ENCODE measurements at places on chromosomes 6 and 20.

DNA sequence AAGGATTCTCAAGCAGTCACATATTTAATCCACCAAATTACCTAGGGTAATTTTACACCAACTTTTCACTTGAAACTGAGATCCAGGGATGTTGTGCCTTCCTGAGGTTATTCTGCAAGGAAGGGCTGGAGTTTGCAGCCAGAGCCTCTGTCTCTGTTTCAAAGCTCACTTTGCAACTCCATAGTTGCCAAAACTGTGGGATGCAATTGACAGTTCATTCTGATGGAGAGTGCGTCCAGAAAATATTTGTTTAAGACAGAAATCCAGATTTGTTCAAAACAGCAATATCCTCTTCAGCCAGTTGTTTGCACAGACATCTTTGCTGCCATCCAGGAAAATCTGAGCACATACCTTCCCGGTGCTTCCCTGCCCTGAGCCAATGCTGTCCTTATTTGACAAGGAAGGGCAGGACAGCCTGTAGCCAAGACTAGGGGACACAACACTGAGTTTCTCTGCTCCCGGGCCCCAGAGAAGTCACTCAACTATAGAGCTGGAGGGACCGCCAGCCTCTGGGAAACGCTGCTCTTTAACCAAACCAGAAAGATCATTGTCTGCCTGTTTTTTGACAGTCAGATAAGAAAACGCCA lies 297.4 kb downstream of the HIVEP2 start:
- no peak for DNase-seq

GRCh38 chr6:131443514-131443913 lies 129.5 kb upstream of the ARG1 start:
- DNase-seq = no peak

DNA sequence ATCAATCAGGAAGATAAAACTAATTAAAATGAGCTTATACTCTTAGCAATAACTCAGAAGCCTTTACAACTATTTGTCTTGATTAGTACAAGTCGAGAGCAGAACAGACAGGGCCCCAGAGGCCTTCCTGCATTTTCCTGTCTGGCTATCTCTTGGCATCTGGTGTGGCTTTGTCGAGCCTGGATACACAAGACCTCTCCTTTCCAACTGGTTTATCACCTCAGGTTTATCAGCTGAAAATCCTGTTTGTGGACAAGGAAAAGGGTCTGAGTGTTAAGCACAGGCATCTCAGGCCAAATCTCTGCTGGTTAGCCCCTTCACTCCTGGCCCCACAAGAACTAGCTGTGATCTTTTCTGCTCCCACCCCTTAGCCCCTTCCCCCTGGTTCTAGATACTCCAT lies 32.6 kb downstream of the BAK1 start:
- DNase-seq = no peak

- DNase-seq = peak; percentile 71
These were observed 7.8 kb downstream of the KCNG1 start for GRCh38 chr20:51014797-51015722.

DNA sequence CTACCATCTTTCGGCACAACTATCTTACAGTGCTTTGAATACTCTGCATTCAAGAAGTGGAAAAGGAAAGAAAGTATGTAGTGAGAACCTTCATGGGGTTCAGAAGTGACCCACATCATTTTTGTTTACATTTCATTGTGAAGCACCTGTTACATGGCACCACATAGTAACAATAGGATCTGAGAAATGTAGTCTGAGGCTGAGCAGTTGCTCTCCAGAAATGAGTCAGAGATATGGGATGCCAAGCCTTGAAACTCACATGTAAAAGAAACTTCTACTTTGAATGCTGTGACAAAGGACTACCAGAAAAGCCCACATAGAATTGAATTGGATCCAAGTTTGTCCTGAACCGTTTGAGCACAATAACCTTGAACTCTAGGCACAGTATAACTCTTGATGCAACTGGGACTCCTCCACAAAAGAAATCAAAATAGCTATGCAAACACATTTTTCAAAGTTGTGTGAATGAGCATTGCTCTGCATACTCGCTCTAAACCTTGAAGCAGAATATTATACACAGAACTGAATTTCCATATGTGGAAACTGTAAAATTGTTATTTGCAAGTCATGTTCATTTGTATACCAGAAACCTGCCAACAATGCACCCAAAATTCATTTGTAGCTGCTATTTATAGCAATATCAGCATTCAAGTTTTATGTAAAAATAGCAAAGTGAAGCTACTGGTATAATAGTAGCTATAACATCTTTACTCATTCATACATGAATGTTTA lies 400.9 kb upstream of the POU3F2 start:
- no peak for DNase-seq

GRCh38 chr6:16398587-16398986 lies 160.2 kb downstream of the GMPR start:
- no peak for DNase-seq

DNA sequence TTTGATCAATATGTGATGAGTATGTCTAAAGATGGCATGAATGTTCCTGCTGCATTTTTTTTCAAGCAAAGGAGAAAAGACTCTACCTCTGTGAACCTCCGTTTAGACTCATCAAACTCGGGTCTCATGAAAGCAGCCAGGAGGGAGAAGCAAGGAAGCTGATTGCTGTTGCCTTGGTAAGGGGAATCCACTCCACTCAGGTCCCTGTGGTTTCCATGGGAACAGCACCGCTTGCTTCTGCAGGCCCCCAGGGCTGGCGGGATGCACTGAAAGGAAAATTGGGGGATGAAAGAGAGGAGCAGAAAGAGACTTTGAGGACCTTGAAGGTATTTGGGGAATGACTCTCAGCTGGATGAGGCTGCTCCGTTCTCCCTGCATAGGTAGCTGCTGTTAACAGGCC lies 249.6 kb upstream of the RIN2 start:
- DNase-seq = no peak

GRCh38 chr20:17637985-17638640 lies 43.9 kb downstream of the RRBP1 start:
- DNase-seq = no peak

DNA sequence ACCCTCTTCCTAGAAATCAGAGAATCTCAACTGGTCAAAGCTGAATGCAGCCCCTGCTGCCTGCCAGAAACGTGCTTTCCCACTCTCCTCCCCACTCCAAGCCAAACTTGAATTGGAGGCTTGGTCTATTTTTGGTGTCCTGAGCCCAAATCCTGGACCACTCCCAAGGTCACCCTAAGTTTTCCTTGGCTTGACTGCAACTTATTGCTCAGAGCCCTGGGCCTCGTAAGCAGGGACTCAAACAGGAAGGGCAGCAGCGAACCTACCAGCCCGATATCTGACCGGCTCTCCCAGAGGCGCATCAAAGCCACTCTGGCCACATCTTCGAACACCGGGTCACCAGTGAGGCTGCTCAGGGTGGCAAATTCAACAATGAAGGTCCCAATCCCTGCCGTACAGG lies 12.7 kb downstream of the EDEM2 start:
- no peak for DNase-seq

DNA sequence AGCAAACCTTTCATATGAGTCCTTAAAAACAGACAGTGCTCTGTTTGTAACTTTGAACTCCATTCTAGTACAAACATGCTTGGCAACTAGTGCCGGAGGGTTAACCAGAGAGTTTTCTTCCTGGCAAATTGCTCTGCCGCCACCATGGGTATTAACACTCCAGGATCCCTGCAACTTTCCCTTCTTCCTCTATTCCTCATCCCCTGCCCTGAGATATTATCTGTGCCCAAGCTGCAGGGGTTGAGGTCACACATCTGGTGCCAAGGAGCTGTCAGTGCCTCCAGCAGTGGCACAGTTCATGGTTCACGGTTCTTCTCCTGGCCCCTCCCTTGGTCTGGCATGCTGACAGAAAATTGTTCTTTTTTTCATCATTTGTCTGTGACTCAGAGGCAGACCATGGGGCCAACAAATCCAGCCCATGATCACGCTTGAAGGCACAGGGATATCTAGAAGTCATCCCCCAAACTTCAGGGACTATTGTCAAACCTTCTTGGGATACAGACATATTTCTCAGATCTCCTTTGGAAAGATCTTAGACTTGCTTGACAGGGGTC lies 77.5 kb downstream of the ATXN1 start:
- DNase-seq = no peak

DNA sequence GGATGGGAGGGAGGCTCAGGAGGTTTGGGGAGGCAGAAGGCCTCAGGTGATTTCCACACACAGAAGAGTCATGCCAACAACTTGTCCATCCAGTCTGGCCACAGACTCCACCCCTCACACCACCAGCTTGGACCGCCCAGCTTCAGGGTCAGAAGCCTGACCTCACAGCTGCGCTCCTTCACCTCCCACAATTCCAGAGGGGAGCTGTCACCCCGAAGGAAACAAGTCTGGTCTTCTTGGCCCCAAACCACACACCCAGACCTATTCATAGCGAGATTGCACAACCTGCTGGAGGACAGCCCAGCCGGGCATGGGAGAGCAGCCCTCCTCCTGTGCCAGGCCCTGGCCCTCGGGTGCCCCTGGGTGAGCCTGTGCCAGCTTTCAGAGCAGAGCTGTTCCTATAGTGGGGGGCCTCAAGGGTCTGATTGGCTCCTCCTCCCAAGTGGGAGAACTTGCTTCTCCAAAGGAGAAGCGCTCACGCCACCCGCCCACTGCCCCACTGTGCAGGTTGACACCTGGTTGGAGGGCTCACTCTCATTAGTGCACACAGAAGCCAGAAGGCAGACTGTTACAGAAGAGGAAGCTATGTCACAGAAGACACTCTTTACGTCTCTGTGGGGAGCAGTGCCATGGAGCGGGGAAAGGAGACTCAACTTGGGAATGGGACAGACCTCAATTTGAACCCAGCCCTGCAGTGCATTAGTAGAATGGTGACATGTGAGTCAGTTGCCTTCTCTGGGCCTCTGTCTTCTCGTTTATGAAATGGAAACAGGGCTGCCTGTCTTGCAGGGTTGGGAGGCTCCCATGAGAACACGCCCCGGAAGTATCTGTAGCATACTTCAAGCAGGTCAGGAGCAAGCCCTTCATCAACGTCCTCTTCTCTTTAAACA lies 128.8 kb downstream of the FOXO3 start:
- no peak for DNase-seq

DNA sequence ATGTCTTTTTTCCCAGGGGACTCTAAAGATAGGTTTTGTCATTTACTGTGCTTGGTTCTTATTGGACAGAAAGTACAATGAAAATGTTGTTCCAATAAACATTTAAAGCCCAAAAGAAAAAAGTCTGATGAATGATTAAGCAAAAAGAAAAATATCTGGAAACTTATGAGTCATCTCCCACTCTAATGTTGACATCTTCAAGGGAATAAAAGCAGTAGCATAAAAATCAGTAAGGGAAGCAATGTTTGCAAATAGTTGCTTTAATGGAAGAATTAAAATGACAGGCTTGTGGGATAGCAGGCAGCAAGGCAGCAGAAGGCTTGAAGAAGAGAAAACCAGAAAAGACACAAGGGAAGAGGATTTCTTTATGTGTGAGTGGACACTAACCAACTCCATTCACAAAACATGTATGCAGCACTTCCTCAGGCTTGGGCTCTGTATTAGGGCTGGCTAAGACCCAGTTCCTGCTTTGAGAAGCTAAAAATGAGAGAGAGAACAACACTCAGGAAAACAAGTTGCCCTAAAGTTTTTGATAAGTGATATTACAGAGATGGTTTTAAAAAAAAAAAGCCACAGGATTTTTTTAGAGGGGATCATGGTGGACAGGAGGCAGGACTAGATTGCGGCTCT lies 263.2 kb upstream of the NT5E start:
- DNase-seq = no peak

DNA sequence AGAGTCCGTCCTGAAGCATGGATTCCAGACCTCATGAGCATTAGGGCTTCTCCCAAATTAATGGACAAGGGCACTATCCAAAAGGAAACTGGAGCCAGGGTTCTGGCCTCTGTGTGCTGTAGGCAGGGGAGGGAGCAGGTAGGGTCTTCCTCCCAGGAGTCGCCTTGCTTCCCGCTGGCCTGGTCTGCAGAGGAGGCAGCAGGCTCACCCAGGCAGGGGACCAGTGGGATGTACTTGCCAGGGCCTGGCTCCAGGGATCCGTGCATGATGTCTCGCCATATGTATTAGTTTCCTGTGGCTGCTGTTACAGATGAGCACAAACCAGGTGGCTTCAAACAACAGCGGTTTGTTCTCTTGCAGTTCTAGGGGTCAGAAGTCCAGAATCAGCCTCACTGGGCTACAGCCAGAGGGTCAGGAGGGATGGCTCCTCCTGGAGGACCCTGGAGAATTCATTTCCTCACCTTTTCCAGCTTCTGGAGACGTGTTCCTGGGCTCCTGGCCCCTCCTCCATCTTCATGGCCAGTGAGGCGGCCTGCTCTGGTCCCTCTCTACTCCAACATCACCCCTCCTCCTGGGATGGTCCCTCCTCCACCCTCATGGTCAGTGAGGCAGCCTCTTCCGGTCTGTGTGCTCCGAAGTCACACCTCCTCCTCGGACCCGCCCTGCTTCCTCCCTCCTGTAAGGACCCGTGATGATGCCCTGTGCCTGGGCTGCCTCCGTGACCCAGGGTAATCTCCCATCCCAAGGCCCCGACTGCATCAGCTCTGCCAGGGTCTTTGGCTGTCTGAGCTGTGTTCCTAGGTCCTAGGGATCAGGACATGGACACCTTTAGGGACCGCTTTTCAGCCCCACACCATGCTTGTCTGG lies 329.1 kb downstream of the CDH4 start:
- no peak for DNase-seq

GRCh38 chr6:50661636-50662035 lies 51.7 kb upstream of the TFAP2D start:
- DNase-seq = peak; percentile 19

GRCh38 chr20:37342231-37343177 lies 3.4 kb upstream of the SRC start:
- peak; percentile 56 for DNase-seq

DNA sequence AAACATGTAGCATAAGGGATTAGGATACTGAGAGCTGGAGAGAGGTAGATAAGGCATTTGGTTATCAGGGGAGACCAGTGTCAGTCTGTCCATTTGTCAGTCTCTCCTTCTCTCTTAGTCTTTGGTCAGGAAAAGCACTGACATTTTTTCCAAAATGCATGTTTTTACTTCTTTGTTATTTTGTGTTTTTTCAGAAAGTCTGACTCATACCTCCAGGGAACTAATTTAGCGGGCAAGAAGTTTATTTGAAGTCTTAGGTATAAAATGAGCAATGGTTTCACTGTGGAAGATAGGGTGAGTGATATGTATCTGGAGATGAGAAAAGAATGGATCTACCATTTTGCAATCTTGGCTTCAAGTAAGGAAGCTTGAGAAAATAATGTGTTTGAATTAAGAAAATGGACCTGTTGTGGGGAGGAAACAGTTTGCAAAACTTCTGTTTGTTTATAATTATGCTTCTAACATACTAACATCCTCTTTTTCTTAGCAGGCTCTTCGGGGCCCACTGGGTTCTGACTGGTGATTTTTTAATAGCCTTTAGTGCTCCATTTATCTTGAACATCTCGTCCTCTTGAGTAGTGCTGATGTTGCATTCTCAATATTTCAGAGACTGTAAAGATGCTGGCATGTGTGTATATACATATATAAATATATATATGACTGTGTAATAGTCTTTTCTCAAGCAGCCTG lies 66.9 kb upstream of the FABP7 start:
- DNase-seq = no peak

- no peak for DNase-seq
These were observed 12.0 kb downstream of the LMBRD1 start for GRCh38 chr6:69784595-69785377.

All from RKO (cell line).